Mammary epithelial cell (primary cell): ENCODE measurements at places on chromosomes 2 and 18. TPM values are rescaled to one million over a fixed set of nuclear protein-coding genes. Genes with fewer than 3 reads are reported as not detected.

DNA sequence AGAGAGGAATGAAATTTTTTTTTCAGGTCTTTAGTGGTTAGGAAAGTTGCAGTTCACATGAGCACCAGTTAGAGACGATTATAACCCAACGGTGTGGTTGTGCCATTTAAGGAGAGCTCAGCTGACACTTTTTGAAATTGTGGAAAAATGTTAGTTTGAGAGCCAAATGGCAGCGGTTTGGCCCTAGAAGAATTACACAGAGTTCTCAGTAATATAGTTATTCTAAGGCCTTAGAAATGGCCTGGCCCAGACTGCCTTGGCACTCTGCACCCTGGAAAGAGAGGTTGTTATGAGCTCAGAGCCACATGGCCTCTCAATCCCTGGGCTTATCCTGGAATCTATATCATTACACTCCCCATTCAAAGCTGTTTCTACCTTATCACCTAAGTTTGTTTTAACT is 117.4 kb downstream of the RHBDD1 start:
- no peak for DNase-seq

Gene CD8B2
- not detected for polyA plus RNA-seq

Gene LAMA3
- 1,309 TPM for polyA plus RNA-seq

Gene ERBB4
- not detected for polyA plus RNA-seq

DNA sequence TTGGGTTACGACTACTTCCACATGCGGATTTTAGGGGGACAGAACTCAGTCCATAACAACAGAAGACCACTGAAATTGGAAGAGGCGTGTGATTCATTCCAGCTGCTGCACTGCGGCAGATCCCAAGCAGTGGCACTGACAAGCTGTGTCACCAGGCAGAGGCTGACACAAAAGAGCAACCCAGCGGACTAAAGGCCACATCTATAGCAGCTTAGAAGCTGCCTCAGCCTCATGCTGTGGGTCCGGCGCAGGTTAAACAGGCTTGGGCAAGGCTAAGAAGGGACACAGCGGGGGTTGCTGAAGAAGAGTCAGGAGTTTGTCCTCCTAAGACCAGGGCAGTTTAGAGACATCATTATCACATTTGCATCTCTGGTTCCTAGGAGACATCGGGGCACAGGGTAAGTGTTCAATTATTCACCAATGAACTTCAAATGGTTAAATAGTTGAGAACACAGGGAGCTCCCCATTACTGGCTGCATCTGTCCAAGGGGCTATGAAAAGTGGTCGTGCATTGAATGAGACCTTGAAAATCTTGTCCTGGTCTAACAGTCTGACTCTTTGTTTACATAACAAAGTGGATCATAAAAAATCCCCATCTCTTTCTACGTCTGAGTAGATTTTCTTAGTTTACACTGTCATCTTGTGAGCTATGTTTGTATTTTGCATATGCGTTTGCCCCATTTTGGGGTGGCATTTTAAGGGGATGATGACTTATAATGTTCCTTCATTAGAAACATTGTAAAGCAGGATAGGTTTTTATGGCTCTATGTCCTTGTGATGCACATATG is 162.3 kb upstream of the TRIB2 start:
- no peak for DNase-seq

DNA sequence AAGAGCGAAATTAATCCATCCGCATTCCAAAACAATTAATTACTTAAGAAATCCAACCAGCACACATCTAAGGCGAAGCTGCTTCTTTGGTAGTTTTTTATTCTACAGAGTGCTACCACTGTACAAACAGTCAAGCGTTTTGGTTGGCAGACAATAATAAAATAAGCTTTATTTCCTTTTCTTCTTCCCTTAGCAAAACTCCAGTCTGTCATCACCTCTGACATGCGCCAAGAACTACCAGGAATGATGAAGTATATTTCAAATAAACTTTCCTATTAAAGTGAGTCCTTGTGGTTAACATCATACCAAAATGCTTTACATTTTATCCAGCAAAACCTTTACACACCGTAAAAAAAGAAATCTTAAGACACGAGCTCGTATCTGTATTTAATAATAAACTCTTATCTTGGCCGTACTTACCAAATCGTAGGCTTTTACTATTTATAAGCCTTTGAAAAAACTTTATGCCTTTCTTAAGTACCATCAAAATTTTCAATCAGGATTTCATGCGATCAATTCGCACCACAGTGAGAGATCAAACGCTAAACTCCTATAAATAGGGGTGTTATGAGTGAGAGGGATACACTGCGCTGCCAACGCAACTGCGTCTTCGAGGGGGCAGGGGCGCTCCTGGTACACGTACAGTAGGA is 1.3 kb downstream of the ATL2 start:
- no peak for DNase-seq

DNA sequence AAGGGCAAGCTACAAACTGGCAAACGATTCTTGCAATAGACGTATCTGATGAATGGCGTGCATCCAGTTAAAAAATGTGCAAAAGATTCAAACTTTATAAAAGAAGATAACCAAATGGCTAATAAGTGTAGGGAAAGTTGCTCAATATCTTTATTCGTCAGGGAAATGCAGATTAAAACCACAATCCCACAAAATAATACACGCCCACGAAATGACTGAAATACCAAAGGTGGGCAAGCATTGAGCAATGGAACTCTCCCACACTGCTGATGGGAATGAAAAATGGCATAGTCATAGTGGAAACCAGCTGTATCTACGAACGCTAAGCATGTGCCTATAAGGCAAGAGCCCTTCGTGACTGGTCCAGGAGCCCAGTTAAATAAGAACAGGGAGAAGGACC is 168.6 kb upstream of the SIX2 start:
- peak; percentile 97 for DNase-seq

Gene OLA1
- polyA plus RNA-seq = 94.6 TPM

GRCh38 chr2:171157109-171157500 is 3.6 kb downstream of the TLK1 start:
- DNase-seq = no peak
